ENCODE measurements at places on chromosomes 12 and 14.

DNA sequence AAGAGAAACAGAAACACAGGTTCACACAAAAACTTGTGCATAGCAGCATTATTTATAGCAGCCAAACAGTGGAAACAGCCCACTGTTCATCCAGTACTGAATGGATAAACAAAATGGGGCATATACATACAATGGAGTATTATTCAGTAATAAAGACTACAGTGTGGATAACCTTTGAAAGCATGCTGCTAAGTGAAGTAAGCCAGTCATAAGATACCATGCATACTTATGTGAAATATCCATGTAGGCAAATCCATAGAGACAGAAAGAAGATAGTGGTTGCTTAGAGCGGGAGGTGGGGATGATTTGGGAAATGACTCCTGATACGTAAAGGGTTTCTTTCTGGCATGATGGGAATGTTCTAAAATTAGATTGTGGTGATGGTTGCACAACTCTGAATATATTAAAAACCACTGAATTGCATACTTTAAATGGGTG, 99.4 kb downstream of the CRADD start:
- DNase-seq, result peak; percentile 83

DNA sequence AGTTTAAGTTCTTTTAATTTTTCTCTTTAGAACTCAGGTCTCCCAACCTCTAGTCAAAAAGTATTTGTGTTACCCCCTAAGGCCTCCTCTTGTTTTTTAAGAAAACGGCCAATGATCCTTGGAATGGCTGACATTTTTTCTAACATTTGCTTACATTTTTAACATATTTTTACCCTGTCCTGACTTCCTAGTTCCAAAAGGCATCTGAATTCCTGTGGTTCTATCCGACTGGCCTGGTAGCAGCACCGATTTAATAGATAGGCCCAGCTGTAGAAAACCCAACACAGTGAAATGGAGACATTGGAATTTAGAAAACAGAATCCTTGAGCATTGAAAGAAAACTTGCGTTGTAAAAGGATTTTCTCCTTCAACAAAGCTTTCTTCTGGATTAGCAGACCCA, 134.7 kb upstream of the GSC start:
- DNase-seq, result peak; percentile 10

- DNase-seq, result no peak
Observed at GRCh38 chr12:16299403-16299802, 21.9 kb upstream of the SLC15A5 start.

DNA sequence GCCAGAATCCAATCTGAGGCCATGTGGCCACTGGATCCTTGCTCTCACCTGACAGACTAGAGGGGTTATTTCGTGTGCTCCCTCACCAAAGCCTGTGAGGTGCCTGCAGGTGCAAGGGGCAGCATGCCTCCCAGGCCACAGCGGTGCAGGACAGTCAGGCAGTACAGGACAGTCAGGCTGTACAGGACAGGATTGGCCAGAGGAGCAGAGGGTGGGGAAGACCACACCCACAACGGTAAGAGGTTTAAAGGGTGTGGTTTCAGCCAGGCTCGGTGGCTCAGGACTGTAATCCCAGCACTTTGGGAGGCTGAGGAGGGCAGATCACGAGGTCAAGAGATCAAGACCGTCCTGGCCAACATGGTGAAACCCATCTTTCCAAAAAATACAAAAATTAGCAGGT, 3.1 kb upstream of the BRF1 start:
- no peak for DNase-seq

DNA sequence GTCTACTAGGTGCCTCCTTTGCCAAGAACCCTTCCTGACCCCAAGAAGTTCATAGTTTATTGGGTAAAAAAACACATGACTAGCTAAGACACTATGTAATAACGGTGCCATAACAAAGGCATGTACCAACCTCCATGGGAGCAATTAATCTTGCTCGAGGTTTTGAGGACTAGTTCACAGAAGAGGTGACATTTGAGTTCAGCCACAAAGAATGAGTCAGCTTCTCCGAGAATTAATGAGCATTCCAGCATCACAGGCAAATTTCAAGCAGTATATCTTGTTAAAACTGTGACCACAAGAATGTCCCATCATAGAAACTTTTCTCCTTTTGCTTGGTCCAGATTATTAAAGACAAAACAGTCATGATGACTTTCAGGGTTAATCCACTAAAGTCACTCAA, 113.0 kb upstream of the RAP1B start:
- peak; percentile 87 for DNase-seq

- no peak for DNase-seq
Observed at GRCh38 chr14:89911010-89911919, 43.3 kb downstream of the EFCAB11 start.

DNA sequence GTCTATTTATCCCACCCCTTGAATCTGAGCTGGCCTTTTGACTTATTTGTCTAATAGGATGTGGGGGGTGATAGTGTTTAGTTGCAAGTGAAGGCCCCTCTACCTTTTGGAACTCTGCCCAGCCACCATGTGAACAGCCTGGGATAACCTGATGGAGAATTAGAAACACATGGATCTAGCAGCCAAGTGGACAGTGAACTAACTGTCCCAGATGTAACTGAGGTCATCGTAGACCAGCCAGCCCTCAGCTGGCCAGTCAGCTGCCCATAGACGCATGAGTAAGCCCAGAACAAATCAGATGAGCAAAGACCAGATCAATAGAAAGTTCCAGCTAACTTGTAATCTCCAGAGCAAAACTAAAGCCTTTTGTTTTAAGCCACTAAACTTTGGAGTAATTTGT, 19.0 kb downstream of the KLRB1 start:
- DNase-seq, result no peak

GRCh38 chr14:80260645-80261044, 49.3 kb upstream of the DIO2 start:
- no peak for DNase-seq

- DNase-seq, result no peak
Observed at GRCh38 chr14:96895658-96896271, 98.6 kb downstream of the VRK1 start.

DNA sequence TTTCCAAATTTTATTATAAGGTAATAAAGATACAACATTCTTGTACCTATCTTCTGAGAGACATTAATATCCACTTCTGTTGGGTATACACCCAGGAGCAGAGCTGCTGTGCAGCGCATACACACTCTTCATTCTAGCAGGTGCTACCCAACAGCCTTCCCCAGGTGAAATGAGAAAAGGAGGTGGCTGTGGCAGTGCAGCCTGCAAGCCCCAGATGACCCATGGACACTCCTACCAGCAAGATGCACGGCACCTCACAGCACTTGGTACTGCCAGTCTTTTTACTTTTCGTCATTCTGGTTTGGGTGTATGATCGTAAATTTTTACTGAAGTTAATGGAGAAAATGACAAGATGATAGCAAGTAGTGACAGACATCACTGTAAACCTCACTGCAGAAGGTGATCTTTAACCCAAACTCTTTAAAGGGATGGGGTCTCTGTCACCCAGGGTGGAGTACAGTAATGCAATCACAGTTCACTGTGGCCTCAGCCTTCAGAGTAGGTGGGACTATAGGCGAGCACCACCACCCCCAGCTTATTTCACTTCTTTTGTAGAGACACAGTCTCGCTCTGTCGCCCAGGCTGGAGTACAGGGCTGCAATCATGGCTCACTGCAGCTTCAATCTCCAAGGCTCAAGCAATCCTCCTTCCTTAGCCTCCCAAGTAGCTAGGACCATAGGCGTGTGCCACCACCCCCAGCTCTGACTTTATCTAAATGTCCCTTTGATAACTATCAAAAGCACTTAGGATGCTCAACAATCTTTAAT, 26.5 kb downstream of the VPS37B start:
- no peak for DNase-seq

DNA sequence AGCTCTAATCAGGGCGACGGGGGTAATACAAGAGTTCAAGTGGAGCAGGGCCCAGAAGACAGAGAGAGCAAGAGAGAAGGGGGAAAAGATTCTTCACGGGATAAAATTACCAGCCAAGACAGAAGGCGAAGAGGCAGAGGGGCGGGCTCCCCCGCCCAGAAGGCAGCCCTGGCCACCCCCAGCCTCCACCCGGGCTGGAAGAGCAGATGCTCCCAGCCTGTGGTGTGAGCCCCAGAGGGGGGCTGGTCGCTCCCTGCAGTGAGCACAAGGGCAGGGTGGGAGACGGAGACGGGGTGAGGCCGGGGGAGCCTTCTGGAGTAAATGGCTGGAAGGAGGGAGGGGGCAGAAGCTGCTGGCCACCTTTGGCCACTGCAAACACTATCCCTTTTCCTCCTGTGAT, 1035.6 kb downstream of the VRK1 start:
- DNase-seq, result no peak

DNA sequence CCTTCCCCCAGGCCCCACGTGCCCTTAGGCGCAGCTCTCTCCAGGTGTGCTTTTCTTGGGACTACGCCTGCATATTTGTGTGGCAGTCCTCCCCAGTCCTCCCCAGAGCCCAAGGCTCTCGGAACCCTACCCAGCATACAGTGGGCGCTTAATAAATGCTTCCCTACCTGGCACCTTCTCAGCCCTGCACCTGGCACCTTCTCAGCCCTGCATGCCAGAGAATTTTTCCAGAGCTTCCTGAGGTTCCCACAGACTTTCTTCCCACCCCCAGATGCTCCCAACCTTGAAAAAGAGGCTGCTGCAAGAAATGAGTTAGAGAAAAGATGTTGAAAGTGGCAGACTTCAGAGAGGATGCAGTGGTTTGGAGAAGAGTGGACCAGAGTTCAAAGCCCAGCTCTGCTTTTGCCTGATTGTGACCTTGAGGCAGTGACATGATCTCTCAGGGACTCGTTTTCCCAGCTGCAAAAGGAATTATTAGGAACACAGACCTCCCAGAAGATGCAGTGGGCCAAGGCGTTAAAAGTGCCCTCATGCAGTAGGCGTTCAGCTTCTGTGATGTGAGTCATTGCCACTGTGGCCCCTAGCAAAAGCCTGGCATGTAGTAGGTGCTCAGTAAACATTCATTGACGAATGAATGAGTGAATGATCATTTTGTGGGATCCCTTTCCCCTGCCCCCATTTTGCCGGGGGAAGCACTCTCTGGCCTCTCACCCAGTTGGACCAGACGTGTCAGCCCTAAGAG, 167.2 kb downstream of the PHETA1 start:
- no peak for DNase-seq

- no peak for DNase-seq
Observed at GRCh38 chr14:88463318-88463717, 77.9 kb downstream of the SPATA7 start.

GRCh38 chr12:114399664-114400211, 6.2 kb downstream of the TBX5 start:
- no peak for DNase-seq

DNA sequence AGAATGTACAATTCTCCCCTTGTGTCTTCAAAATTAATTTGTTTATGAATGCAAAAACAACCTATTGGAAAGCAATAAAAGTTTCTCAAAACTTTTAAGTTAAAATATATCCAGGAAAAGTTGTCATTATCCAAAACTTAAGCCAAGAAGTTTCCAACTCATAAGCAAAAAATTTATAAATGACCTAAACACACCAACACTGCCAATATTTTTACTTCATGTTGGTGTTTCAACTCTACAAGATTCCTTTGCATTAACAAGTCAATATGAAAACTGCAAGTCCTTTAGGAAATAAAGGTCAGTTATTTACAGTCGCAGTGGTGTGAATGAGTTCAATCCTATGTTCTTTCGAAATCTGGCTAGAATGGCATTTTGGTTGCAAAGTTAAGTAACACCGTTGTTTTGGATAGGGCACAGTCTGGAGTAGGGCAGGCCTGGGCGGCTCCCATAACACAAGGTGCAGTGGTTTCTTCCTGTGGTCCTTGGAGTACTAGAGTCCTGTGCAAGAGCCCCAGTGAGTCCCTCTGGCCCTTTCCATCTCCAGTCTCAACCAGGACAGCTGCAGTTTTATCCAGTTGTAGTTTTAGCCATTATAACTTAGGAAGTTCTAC, 151.4 kb downstream of the MED13L start:
- DNase-seq, result no peak

DNA sequence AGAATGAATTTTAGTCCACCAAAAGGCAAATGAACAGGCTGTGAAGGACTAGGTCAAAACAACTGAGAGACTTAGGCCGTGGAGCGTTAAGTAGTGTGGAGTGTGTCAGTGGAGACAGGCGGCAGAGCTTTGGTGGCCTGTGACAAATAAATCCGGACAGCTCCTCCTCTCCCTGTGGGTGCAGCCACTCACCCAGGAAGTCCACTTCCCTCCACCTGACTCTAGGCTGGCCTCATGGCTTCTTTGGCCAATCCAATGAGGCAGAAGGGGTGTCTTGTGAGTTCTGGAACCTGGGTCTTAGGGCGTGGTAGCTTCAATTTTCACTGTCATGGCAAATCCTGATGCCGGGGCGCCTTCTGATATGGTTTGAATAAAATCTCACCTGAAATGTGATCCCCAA, 180.9 kb upstream of the C14orf180 start:
- no peak for DNase-seq

DNA sequence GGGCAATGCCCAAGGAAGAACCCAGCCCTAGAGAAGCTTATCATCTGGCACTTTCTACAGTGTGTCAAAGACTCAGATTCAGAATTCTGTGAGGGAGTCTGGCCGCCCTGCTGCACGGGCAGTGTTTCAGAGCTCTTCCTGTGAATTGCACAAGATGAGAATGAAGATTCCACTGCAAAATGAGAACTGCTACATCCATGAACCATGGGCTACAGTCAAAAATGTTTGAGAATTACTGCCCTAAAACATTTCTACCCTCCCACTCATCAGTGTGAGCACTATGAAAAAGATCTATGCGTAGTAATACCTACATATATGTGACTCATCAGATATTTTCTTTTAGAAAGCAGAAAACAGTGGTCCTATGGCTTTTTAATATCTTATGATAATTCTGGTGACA, 104.0 kb downstream of the STAB2 start:
- DNase-seq, result no peak

GRCh38 chr14:40436551-40436950, 1004.3 kb upstream of the FBXO33 start:
- DNase-seq, result no peak

GRCh38 chr12:122880668-122881067, 15.3 kb downstream of the VPS37B start:
- no peak for DNase-seq

- no peak for DNase-seq
Observed at GRCh38 chr12:88001327-88001726, 27.9 kb downstream of the C12orf50 start.

DNA sequence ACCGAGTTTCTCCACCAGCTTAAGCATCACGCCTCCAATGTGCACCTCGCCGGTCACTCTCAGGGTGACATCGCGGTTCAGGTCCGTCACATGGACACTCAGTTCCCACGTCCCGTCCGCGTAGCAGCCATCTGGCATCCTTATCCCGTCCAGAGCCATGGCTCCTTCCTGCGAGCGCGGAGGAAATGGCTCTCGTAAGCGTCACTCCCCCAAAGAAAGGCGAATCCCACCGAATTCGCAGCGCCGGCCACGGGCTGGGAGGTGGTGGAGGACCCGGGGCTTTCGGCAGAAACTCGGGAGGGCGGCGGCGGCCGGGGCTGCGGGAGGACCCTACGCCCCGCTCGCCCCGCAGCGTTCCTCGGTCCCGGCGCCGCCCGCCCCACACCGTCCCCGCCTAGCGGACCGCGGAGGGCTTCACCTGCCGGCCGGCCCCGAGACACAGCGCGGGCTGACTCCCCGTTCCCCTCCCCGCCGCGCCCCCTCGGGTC, 396 bp downstream of the FERMT2 start:
- no peak for DNase-seq
